DMS53 (cell line): ENCODE measurements at places on chromosomes 11 and 22.

- DNase-seq: no peak
Observed at GRCh38 chr11:28858076-28858475, 749.9 kb downstream of the METTL15 start.

- no peak for DNase-seq
Observed at GRCh38 chr11:10762185-10762584, 11.1 kb downstream of the CTR9 start.

DNA sequence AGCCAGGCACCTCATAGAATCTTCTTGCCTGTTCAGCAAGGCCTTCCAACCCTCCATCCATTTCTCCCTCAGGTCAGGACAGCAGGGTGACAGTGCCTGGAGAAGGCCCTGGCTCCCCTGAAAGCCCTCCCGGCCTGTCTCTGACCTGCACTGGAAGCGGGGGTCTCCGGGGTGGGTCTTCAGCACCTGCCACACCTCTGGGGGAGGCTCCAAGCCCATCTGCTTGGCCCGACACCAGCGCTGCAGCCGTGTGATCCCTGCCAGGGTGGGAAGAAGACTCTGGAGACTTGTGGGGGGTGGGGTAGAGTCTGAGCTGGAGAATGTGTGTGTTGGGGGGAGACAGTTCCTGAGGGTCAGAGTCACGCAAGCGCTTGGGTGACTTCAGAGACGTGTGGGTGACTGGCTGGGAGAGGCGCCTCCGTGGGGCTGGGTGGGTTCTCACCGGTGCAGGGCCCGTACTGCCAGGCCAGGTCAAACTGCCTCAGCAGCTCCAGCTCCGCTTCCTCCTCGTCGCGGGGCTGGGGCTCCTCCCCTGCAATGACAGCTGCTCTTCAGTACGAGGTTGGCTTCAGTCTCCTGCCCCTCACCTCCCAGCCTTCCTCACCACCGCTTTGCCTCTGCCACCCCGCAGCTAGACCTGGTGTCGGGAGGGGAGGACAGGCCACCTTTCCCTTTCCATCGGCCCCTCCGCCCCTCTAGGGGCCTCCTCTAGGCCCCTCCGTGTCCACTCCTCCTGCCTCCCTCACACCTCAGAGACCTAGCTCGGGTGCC, 615 bp downstream of the POLD4 start:
- DNase-seq: peak; percentile 96

DNA sequence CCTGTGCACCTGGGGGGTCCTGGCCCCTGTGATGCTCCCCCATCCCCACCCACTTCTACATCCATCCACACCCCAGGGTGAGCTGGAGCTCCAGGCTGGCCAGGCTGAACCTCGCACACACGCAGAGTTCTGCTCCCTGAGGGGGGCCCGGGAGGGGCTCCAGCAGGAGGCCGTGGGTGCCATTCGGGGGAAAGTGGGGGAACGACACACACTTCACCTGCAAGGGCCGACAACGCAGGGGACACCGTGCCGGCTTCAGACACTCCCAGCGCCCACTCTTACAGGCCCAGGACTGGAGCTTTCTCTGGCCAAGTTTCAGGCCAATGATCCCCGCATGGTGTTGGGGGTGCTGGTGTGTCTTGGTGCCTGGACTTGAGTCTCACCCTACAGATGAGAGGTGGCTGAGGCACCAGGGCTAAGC, 20.0 kb upstream of the TALDO1 start:
- no peak for DNase-seq
